Activated T-cell treated with anti-CD3 and anti-CD28 coated beads for 48 hours (primary cell): ENCODE measurements at places on chromosomes 7 and 10.

- DNase-seq, result no peak
Measured at GRCh38 chr10:2251631-2252030, 514.3 kb upstream of the ADARB2 start.

DNA sequence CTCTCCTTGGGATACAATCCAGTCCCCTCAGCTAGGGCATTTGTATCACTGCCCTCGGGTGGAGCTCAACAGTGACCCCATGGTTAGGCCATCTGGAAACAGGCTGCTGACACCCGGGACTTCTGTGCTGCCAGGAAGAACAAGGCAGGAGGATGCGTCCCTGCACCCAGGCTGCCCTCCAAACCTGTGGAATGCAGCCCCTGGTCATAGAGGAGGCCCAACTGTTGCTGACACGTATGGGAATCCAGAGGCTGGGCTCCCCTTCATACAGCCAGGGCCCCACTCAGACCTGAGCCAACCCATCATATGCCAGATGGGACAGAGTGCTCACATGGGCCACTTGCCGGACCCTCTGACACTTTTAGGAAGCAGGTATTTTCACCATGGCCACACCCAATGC lies 45.5 kb upstream of the SRGN start:
- DNase-seq, result no peak

DNA sequence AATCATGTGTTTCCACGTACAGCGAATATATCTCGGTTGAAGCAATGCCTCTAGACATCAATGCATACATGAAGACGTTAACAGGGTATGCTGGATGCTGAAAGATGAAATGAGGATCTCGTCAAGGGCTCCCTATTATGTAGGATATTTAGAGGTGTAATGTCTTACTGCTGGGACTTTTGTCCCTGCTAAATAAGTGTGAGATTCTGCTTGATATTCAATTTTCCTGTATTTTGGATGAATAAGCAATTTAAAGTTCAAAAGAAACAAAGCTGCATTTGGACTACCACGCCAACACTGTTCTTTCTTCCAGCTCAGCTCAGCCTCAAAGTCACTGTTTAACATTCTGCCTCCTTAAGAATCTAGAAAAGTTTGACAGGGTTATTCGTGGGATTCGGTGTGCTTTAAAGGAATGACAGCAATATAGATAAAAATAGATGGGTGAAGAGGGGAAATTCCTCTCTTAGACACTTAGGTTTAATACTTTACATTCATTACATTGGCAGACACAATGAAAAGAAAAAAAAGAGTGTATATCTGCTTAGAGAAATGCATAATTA lies 110.1 kb upstream of the RHEB start:
- DNase-seq, result no peak

GRCh38 chr10:73000973-73001372 lies 46.4 kb upstream of the PLA2G12B start:
- no peak for DNase-seq

GRCh38 chr7:17646253-17646956 lies 293.9 kb downstream of the SNX13 start:
- DNase-seq, result no peak
